ENCODE measurements at places on chromosomes 3 and 15. TPM values are rescaled to one million over a fixed set of nuclear protein-coding genes. Genes with fewer than 3 reads are reported as not detected.

DNA sequence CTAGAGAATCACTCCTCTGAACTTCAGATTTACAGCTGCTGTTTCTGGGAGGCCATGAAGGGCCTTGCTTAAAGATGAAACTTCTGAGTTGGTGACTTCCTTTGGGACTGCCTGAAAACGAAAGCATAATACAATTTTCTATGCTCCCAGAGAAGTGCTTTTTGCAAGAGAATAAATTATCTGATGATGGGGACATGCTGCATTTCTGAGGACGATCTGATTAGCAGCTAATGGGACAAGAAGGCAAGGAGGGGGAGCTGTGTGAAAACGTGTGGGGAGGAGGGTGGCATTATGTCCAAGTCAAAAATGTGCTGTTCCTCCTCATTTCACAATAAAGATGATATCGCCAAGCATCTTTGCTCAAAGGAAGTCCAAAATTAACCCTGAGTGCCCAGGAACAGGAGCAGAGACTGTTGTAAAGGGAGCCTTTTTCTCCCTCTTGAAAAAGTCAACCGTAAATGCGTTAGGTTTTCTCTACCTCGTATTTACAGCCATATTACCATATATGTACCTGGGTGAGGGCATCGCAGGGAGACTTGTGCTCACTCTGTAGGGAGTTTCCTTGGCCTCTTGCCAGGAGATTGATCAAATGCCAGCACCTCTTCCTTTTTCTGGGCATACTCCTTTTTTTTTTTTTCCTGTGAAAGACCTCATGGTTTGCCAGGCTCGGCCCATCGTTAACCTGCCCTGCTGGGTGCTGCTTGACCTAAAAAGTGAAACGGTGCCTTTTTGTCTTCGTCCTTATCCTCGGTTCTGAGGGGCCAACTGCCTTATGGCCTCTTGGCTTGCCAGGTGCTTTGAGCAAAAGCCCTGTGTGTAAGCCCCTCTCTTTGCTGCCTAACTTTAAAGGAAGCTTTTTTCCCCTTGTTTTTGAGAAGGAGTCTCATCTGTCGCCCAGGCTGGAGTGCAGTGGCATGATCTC lies 11.5 kb downstream of the ITPR1 start:
- no peak for DNase-seq

- DNase-seq = no peak
Observed at GRCh38 chr3:132256989-132257388, 60.2 kb upstream of the ACP3 start.

XYLB gene
- total RNA-seq = 2.5 TPM

GRCh38 chr3:157493627-157494550 lies 9.3 kb downstream of the VEPH1 start:
- DNase-seq = no peak

All from esophagus squamous epithelium (tissue), 5 donors.